Brain pericyte (primary cell): ENCODE measurements at places on chromosomes 13 and 19.

DNA sequence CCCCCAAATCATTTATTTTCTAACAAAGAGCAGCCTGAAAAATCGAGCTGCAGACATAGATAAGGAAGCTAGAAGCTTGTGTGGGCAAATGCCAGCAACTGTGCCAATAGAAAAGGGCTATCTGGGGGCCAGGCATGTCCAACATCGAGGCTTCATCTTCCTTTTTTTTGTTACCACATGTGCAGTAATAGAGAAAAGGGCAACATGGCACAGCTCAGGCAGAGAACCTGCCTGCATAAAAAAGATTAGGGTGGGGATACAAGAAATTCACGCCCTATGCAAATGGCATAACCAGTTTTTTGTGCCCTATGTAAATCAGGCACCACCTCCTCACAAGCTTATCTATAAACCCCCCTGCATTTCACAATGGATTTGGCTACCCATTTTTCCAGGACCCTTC is 60.4 kb upstream of the ABCC4 start:
- DNase-seq = no peak

- DNase-seq = no peak
Measured at GRCh38 chr19:18785179-18786124, 5.7 kb downstream of the COMP start.

- no peak for DNase-seq
Measured at GRCh38 chr13:31346891-31347290, 147.1 kb downstream of the B3GLCT start.

DNA sequence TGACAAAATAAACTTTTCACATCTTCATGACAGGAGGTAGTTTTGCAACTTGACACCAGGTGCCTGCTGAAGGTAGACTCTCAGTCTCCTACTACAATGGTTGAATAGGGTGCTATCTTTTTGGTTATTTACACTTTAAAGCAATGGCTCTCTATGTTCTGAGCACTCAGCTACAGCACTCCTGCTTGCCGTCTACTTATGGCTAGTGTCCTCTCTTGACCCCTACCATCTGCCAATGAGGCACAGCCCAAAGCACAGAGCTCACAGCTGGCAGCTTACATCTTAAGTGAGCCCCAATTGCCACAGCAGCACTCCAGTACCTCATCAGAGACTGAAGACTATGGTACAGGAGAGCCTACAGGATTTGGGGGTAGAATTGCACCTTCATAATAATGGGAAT is 11.4 kb downstream of the ZNF708 start:
- no peak for DNase-seq

DNA sequence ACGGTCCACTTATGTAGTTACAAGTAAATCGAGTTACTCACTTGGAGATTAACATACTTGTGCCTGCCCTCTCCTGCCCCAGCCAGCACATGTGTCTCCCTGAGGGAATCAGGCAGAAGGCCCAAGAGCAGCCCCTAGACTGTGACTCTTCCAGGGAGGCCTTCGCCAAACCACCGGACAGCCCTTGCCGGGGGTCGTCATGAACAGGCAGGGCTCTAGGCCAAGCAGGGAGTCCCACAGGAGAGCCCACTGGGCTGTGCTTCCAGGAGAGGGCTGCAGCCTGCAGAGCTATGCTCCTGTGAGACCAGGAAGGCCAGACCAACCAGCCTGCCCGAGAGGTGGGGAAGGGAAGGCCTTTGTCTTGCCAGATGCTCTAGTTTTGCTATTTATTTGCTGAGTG is 283.3 kb downstream of the FOXO1 start:
- no peak for DNase-seq

GRCh38 chr13:90438576-90438975 is 908.9 kb upstream of the MIR17HG start:
- no peak for DNase-seq

- DNase-seq = no peak
Measured at GRCh38 chr13:91123456-91124127, 223.9 kb upstream of the MIR17HG start.

GRCh38 chr13:79353693-79354092 is 52.4 kb downstream of the RBM26 start:
- no peak for DNase-seq

- DNase-seq = no peak
Measured at GRCh38 chr13:71214821-71215220, 652.2 kb downstream of the DACH1 start.

GRCh38 chr13:79727086-79727485 is 246.1 kb downstream of the NDFIP2 start:
- no peak for DNase-seq

DNA sequence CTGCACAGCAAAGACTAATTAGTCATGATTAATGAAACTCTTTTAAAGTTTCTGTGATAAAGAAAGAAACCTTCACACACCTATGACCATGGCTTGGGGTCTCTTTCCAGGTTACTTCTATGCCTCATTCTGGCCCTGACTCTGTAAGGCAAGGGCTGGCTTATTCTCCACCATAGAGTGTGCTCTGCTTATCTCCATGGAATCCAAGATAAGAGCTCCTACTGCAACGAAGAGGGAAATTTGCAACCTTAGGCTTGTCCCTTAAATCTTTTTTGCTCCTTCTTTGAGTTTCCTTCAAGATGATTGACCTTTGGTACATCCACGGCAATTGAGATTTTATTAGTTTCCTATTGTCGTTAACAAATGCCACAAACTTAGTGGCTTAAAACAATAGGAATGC is 239.9 kb downstream of the SPRY2 start:
- DNase-seq = no peak

GRCh38 chr13:114123876-114124275 is 8.5 kb downstream of the RASA3 start:
- no peak for DNase-seq

DNA sequence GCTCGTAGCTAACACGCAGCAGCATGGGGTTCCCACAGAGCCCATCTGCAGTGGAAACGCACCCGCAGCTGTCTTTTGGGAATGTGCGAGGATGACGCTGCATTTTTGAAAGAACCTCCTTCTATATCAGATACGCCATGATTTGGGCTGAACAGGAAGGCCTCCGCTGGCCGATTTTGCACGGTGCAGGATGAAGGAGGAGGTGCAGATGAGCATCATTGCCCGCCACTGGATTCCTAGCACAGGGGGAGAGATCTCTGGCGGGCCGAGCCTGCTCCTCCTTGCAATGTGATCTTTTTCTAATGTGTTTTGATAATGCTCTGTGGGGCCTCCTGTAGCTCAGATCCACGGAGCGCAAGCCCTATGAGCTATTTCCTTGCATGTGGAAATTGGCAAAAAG is 55.5 kb downstream of the EFNB2 start:
- peak; percentile 76 for DNase-seq

DNA sequence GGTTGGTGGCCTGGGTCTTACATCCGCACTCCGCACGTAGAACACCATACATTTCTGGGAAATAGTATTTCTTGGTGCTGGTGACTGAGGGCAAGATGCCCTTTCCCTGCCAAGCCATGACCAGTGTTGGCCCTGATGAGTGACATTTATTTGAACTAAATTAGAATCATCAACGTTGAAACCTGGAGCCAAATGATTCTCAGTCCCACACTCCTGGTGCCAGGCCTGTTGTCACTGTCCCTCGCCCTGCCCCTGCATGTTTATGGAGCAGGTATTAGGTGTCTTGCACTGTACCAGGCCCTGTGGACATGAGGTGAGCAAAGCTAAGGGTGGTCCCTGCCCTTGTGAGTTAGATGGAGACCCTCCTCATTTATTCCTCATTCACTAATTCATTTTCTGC is 5.8 kb downstream of the CHST8 start:
- no peak for DNase-seq

DNA sequence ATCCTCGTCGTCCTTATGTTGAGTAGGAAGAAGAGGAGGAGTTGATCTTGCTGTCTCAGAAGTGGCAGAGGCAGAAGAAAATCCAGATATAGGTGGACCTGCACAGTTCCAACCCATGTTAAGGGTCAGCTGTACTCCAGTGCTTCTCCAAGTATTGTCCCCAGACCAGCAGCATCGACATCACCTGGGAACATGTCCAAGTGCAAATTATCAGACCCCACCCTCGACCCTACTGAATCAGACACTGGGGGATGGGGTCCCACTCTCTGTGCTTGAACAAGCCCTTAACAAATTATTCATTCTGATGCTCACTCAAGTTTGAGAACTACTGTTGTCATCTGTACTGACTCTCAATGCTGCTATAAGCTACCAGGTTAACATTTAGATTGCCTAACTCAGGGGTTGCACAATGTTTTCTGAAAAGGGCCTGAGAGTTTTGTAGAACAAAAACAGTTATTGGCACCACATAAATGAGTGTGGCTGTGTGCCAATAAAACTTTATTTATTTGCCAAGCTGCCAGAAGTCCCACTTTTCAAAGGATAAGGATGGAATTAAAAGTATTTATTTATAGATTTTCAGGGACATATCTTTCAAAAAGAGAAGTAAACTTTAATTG is 226.7 kb upstream of the IPO5 start:
- DNase-seq = no peak

DNA sequence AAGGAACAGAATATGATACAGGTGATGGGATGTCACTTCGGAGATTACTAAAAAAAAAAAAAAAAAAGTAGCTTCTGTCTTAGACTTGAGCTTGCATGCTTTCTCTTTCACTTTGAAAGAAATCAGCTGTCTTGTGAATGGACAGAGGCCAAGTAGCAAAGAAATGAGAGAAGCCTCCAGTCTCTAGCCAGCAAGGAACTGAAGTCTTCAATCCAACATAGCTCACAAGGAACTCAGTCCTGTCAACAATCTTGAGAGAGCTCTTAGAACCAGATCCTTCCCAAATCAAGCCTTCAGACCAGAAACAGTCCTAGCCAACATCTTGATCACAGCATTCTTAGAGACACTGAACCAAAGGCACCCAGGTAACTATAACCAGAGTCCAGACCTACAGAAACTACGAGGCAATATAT is 7.7 kb downstream of the N4BP2L2 start:
- DNase-seq = no peak

DNA sequence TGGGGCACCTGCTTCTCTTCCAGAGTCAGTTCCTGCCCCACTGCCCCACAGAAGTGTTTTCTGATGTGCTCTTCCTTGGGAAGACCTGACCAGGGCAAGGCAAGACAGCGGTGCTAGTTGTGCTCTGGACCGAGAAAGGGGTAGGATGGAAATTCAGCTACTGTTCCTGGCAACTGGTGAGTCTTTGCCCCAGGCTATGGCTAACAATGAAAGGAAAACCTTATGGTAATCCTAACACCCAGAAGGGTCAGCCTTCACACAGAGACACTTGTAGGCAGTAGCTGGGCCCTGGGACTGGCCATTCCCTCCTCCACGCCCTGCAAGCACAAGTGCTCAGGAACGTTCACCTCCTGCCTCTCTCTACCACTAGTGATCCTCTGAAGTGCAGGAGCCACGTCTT is 9.6 kb upstream of the CYSLTR2 start:
- DNase-seq = no peak

GRCh38 chr19:40529093-40529954 is 47.3 kb upstream of the SHKBP1 start:
- DNase-seq = peak; percentile 58

- DNase-seq = no peak
Measured at GRCh38 chr13:111911121-111911720, 155.7 kb upstream of the SOX1 start.

DNA sequence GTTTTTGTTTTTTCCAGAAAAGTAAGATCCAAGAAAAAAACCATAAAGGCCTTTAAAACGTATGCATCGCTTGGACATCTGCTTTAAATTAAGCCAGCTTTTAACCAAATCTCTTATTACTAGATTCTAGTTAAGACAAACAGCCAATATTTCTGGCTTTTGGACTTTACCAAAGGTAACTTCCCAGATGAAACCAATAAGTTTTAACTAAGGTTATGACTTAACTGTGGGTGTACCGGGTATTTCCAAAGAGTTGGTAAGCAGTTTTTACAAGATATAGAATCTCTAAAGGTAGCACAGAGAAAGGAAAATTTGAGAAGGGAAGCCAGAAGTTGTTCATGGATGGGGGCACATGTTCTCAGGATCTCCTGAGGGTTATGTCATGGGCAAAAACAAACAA is 34.0 kb downstream of the CEACAM1 start:
- DNase-seq = no peak

- DNase-seq = no peak
Measured at GRCh38 chr19:43779820-43780219, 953 bp downstream of the KCNN4 start.

GRCh38 chr13:38979891-38980749 is 10.5 kb downstream of the STOML3 start:
- DNase-seq = no peak

GRCh38 chr13:110648848-110649421 is 33.6 kb downstream of the NAXD start:
- DNase-seq = no peak

DNA sequence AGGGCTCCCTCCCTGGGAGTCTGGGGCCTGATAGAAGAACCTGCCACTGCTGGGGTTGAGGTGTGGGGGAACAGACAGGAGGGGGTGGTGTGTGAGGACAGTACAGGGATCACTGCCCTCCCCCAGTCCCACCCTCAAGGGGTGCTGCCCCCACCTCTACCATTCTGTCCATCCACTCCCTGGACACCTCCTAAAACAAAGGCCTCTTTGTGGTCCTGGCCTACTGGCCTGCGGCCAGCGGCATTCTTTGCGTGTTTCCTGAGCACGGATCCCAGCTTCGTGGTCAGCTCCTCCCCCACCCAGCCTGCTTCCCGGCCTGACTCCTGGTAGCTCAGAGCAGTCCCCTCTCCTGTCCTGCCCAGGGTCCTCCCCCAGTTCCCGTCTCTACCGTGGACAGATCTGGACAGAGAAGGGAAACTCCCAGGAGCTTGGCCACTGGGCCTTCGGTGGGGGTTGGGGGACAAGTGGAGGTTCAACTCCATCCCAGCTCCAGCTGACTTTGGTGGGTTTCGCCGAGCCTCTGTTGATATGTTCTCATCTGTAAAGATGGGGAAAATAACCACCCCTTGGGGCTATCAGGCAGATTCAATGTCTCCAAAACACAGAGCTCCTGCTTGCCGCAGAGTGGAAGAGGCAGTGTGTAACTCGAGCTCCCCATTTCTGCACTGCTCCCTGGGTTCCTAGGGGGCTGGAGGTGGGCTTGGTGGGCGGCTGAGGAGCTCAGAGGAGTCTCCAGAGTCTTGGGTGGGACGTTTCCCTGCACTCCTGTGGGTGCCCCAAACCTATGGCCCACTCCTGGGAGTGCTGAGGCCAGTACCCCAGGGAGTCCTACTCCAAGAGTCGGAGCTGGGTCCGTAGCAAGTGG is 48.7 kb downstream of the LYL1 start:
- DNase-seq = no peak

GRCh38 chr19:51780270-51780669 is 14.7 kb upstream of the FPR3 start:
- DNase-seq = no peak

GRCh38 chr19:13969897-13970296 is 17.6 kb downstream of the DCAF15 start:
- DNase-seq = no peak

DNA sequence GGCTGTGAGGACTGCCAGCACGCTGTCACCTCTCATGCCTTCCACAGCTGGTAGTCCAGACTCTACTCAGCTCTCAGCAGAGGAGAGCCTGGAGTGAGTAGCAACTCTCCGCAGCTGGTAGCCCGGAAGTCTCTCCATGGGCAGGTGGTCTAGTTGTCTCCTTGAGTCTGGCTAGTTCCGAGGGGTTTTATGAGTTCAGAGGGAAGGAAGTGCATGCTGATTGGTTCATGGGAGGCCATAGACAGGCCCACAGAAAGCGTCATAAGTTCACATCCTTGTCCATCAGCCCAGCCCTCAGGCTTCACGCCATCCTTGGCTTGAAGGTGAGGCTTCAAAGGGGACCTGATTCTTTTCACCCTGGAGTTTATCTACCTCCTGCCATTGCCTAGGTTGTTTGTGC is 2662.4 kb upstream of the PCDH20 start:
- DNase-seq = no peak
